Right ventricle myocardium superior (tissue), 1 donor: ENCODE measurements at places on chromosomes 3 and 15. TPM values are rescaled to one million over a fixed set of nuclear protein-coding genes. Genes with fewer than 3 reads are reported as not detected.

The CHRNA5 gene
- total RNA-seq = 4.2 TPM

The PLS1 gene
- total RNA-seq = 1.9 TPM

DNA sequence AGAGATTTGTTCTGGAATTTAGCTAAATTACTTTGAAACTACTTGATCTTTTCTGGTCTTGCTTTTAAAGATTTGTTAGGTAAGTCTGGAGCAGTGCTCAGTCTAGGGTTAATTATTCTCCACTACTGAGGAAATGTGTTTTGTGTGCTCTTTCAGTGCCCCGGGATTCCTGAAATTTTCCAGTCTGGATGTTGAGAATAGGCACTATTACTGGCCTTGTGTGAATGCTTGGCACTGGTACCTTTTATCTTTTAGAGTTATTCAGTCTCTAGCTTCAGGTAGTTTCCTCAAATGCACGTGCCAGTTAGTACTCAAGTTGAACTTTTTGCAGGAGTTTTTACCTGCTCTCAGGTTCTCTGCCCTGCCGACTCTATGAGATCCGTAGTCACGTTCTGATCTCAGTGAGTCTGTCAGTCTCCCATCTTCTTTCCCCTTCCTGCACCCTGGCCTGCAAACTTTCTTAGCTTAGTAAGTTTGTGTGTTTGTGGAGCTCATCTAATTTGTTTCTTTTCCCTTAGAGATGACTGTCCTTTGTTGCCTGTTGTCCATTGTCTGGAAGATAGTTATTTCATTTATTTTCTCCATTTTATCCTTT, 39.5 kb downstream of the TCF12 start:
- DNase-seq = no peak

- DNase-seq = no peak
These were observed 22.1 kb downstream of the PDE8A start for GRCh38 chr15:85003593-85004312.

The UMPS gene
- 6.1 TPM for total RNA-seq

DNA sequence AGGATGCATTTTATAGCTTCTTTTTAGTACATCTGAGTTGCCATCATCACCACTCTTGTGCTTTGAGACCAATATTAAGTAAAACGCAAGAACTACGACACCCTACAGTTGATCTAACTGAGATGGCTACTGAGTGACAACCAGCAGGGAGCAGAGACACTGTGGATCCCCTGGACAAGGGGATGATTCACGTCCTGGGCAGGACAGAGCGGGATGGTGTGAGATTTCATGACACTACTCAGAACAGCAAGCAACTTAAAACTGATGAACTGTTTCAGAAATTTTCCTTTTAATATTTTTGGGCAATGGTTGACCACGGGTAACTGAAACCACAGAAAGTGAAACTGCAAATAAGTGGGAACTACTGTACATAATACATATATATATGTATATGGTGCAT, 299.2 kb downstream of the ADAMTS17 start:
- no peak for DNase-seq

GRCh38 chr15:41876007-41876406, 17.8 kb downstream of the SPTBN5 start:
- no peak for DNase-seq

- DNase-seq = no peak
These were observed 64.0 kb upstream of the SKOR1 start for GRCh38 chr15:67761343-67761742.

DNA sequence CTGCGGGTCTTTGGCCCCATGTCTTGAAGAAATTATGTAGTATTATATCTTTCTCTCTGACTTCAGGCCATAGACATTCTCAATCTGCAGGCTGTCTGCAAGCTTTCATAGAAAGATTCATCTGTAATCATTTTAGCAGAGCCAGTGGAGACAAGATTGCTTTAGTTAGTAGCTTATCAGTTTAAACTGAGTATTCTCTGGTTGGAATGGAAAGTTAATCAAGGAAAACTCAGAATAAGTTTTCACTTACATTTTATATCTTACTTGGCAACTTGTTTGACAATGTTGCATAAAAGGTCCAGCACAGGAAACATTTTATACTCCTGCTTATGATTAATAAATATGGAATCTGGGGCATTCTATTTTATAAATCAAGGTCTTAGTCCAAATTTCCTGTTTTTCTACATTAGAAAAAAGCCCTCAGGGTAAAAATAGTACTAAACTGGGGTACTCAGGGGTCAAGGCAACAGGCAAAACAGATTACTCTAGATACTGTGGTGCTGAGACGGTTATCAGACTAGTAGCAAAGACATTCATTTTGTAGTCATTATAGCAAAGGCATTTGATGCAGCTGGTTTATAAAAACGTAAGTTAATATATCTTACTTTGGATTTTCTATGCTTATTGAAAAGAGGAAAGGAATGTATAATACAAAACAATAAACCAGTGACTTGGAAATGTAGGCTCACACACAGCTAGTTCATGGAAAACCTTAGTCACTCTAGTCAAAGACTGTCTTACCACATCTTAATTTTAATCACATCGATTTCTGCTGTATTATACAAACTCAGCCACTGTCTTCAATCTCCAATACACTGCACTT, 45.2 kb upstream of the FILIP1L start:
- no peak for DNase-seq

The NRROS gene
- total RNA-seq = 2.4 TPM

DNA sequence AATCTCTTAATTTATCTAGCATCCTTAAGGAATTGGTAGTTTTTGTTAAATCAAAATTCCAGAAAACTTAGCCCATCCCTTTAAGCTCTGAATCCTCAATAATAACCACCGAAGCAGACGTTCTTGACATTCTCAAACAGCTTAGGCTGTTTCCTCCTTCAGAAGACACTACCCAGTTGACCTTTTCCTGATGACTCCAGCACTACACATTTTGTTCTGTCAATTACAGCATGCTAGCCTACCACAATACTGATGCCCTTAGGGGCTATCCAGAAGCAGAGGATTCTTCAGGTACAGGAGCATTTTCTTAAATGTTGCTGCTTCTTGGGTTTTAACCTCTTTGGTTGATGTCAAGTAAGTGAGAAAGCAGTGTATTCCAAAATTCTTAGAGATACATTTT, 33.4 kb downstream of the ETV5 start:
- no peak for DNase-seq

DNA sequence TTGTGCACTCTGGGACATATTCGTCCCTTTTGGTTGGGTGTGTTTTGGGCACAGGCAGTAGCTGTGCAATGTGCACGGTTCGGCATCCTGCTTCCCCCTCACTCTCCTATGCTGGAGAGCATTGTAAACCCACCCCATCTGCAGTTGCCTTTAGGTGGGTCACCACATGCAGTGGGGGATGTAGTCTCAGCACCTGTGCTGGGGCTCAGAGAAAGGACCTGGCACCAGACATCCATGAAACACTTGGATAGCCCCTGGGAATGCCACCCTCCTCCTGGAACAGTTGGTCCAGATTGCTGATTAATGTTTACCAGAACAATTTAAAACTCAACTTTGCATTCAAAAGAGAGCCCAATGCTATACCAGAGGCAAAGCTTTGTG, 123.9 kb upstream of the MEF2A start:
- no peak for DNase-seq

DNA sequence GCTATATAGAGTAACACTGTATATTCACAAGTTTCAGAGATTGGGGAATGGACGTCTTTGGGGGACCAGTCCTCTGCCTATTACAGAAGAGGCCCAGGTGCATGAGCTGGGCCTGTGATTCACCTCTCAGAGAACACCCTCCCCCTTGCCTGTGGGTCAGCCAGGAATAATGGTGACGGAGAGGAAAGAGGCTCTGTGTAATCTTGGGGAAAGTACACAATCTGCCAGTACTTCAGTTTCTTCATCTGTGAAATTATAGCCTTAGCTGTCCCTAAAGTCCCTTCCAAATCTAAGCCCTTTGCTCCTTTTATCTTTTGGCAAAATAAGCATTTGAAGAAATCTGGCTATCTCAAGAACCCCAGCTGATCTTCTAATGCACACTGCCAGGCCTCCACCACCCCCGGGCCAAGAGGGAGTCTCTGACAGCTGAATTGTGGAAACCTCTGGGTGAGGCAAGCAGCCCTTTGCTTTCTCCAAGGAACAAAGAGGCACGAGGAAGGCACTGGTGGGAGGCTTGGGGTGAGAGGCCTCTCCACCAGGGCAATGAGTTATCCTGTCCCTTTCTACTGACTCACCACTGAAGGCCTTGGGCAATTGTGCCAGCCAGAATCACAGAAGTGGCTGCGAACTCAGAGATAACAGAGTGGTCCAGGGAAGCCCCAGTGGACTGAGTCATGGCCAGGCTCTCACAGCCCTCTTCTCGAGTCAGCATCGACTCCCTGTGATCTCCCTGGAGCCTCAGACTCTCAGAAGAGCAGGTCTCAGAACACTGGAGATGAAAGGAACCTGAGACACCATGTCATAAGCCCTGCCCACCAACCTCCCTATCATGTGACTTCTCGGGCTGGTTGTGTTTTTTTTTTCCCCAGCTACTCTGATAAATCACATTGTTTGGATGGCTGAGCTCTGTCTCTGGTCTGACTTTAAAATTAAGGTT, 31.8 kb downstream of the CCNL1 start:
- peak; percentile 66 for DNase-seq

GRCh38 chr3:55752911-55753310, 265.8 kb upstream of the WNT5A start:
- DNase-seq = no peak

The GOLGA8G gene
- total RNA-seq = not detected

The ACP3 gene
- 1.3 TPM for total RNA-seq

The RETNLB gene
- total RNA-seq = not detected

DNA sequence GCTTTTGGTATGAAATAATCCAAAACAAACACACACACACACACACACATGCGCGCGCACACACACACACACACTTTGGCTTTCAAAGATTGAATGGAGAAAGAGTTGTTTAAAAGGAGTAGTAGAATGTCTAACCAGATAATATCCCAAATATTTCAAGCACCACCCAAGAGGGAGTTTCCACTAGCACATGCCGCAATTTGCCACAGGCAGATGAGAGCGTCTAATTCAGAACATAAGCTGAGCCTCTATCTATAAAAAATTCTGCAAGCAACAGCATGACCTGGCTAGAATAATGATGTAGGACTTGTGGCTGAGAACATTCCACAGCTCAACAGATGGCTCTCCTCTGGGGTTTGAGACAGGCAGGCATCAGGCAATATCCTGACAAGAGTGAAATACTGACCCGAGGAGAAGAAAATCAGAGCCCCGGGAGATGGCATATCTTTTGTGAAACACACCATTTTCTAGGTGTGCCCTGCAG, 302.5 kb upstream of the GADL1 start:
- DNase-seq = peak; percentile 65

DNA sequence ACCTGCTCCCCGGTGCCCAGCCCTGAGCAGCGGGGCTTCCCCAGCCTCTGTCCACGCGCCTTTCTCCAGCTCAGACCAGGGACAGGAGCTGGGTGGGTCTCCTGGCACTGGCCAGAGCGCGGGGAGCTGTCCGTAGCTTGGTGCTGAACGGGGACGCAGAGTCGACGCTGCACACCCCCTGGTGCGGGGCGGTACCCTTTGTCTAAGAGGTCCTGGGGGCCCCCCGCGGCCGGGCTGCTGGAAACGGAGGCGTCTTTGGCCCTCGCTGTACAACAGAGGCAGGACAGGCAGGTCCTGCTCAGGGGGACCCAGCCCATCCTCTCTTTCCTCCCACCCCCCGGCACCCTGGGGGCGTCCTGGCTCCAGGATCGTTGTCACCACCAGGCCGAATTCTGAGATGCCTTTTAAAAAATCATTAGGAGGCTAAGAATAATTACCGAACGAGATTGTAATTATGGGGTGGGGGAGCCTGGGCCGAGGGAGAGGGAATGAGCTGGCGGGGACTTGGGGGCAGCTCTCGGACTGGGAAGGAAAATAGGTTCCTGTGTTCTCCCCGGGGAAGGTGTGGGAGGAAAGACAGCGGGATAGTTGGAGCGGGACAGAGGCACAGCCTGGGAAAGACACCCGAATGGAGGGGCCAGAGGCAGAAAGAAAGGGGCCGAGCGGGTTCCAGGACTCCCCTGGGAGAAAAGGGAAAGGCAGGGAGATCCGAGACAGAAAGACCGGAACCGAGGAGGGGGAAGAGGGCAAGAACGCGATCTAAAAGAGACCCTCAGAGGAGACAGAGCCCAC, 4.1 kb upstream of the SKOR1 start:
- DNase-seq = peak; percentile 76

- peak; percentile 75 for DNase-seq
These were observed 266.4 kb upstream of the HES1 start for GRCh38 chr3:193869221-193870201.

- DNase-seq = no peak
These were observed 114.8 kb downstream of the FILIP1L start for GRCh38 chr3:99999536-99999935.

DNA sequence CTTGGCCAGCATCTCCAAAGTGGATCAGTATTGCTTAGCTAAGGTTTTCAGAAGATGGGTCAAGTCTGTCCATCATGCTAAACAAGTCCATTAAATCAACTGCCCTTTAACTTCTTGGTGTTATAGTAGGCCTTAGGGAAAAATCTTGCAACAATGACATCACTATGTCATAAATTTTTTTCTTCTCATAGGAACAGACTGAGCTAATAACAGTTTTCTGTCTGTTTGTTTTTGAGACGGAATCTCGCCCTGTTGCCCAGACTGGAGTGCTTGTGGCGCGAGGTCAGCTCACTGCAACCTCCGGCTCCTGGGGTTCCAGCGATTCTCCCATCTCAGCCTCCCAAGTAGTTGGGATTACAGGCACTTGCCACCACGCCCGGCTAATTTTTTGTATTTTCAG, 94.2 kb downstream of the EFL1 start:
- DNase-seq = no peak

- no peak for DNase-seq
These were observed 455.7 kb downstream of the FOXP1 start for GRCh38 chr3:71127844-71128243.

- no peak for DNase-seq
These were observed 2.7 kb downstream of the CSK start for GRCh38 chr15:74784426-74785193.

DNA sequence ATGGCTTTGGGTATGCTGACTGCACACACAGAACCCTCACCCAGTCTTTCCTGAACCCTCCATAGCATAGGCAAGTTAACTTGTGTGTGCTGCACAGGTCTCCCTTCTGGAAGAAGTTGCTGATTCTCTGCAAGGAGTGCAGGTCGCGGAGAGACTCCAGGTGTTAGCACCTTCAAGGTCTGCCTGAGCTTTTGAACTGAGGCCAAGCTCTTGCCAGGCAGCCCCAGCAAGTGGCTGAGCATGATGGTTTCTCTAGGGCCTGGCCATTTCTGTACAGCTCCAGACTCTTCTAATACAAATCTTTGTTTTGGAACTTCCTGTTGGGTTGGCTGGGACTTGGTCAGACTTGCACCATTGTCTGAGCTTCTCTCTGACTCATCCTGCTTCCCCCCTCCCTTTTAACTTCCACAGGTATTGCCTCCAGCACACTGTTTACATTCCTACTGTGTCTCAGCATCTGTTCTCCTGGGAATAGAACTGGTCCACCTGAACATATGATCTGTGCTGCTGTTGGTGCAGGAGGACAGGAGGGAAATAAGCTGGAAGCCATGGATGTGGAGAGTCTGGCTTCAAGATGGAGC, 53.3 kb downstream of the KY start:
- DNase-seq = no peak

The DLL4 gene
- total RNA-seq = 10.7 TPM
